ENCODE measurements at places on chromosomes 6 and 20. TPM values are rescaled to one million over a fixed set of nuclear protein-coding genes. Genes with fewer than 3 reads are reported as not detected.

GLP1R gene
- total RNA-seq: 0.73 TPM

FHL5 gene
- 45.2 TPM for total RNA-seq

KCNS1 gene
- total RNA-seq: not detected

GRCh38 chr6:111985202-111985731 is 68.6 kb upstream of the CCN6 start:
- DNase-seq: peak; percentile 81

DNA sequence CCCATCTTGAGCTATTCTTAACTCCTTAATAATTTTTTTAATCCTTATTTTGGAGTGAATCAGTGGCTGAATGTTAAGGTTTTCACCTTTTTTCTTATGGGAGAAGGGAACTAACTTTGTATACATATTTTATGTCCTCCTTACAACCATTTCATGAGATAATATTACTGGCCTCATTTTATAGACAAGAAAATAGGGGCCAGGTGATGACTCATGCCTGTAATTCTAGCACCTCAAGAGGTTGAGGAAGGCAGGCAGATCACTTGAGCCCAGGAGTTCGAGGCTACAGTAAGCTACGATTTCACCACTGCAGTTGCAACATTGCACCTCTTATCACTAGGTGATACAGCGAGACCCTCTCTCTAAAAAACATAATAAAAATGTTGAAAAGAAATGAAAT is 128.7 kb downstream of the TMEM242 start:
- DNase-seq: no peak

DNA sequence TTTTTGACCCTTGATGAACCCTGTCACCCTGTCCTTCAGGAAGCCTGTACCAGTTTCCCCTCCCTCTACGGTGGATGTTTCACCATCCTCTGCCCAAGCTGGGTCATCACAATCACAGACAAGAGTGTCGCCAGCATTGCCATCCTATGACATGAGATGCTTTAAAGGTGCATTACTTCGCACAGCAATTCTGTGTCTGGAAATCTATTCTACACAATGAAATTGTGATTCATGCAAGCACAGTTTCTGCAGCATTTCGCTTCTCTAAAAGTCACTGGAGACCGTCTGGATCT is 2.5 kb upstream of the ULBP2 start:
- DNase-seq: no peak

- no peak for DNase-seq
Observed at GRCh38 chr20:6855104-6855503, 87.6 kb downstream of the BMP2 start.

GRCh38 chr6:161941565-161941964 is 667.7 kb upstream of the AGPAT4 start:
- no peak for DNase-seq

GRCh38 chr6:33192671-33193602 is 670 bp upstream of the COL11A2 start:
- DNase-seq: no peak

DNA sequence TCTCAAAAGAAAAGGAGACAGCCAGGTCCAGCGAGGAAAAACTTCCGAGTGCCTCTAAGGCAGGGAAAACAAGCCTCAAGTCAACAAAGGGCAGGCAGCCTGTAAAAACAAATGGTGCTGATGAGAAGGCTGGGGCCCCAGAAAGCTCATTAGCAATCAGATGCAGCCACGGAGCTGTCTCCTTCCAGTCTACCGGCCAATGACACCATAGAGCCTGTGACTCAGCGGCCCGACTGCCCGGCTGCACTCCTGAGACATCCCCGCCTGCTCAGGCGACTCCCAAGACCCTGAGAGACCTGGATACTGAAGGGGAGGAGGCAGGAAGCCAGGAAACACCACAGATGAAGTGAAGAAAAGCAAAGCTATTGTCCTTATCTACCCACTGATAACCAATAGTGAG is 120.1 kb upstream of the HDDC2 start:
- DNase-seq: no peak

- DNase-seq: peak; percentile 74
Observed at GRCh38 chr20:31698803-31699718, 23.6 kb downstream of the BCL2L1 start.

DNA sequence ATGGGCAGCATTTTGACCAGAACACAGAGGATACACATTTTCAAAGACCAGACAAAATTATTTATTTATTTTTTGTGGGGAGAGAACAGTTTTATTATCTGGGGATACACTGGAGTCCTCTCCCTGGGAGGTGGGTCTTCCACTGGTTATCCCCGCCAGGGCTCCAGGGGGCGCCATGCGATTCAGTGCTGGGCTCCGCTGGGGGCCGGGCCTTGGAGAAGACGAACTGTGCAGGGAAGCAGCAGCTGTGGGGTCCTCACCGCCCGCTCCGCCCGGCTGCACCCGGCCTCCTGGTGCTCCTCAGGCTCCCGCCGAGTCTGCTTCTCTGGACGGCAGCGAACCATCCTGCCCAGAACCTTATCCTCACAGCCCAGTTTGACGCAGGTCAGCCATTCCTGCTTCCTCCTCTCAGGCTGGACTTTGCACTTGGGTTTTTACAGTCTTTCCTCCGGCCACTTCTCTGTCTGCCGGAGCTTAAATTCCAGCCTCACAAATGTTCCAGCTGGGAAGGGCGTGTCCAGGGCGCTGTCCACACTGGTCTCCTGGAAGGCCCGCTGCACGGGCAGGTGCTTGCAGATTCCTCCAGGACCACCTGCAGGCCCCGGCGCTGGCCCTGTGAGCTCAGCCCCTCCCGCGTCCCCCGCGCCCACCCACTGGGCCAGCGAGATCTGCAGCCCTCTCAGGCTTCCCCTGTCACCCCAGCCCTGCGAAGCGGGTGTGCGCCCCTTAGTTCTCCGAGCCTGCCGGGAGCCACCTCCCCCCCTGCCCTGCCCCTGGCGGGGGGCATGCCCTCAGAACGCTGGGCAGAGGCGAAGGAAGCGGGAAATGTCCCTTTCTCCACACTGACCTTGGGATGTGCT is 1830.0 kb upstream of the DEFB115 start:
- DNase-seq: no peak

GRCh38 chr20:50368813-50369224 is 141.4 kb upstream of the PTPN1 start:
- no peak for DNase-seq

- no peak for DNase-seq
Observed at GRCh38 chr20:58143531-58143930, 84.9 kb downstream of the ANKRD60 start.

- no peak for DNase-seq
Observed at GRCh38 chr20:54107600-54108325, 37.4 kb upstream of the BCAS1 start.

ATRN gene
- 32.3 TPM for total RNA-seq

- DNase-seq: no peak
Observed at GRCh38 chr6:152609125-152609670, 28.0 kb downstream of the SYNE1 start.

DNA sequence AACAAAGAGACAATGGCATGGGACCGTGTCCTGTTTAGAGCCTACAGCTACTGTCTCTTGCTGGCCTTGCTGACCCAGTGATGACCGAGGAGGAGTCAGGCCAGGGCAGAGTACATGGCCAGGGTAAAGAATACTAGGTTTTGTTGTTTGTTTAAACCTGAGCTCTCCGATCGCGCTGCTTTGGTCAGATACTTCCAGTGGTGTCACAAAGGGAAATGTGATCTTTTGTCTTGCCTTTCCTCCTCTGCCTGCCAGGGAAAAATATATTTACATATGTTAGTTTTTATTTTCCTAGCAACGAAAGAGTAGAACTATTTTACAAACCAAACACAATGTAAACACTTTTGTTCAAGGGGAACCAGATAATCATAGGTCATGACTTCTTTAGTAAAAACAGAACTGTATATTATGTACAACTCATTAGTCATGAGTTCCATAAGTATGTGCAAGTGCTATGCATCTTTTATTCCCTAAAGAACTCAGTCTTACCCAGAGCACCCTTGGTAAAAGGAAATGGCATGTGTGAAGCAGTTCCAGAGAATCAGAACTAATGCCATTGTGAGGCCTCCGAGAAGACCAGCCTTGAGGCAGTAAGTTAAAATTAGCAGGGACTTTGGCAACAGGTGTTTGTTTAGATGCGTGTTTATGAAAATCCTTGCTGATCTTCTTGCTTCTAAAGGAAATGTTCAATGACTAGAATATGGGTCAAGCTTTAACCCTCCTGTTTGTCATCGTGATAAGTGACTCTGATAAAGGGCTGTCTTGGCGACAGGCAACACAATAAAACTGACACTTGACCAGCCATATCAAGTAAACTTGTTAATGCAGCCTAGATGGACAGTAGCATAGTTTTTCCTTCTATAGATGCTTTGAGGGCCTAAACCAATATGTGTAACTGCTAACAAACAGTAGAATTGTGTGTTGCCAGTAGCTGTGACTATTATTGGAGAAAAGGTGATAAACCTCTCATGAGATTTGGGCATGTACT is 204.6 kb downstream of the NKAIN2 start:
- DNase-seq: no peak

GSTA2 gene
- not detected for total RNA-seq

- DNase-seq: no peak
Observed at GRCh38 chr6:150179030-150179429, 36.2 kb downstream of the PPP1R14C start.

PTGIS gene
- total RNA-seq: 41.7 TPM

DNA sequence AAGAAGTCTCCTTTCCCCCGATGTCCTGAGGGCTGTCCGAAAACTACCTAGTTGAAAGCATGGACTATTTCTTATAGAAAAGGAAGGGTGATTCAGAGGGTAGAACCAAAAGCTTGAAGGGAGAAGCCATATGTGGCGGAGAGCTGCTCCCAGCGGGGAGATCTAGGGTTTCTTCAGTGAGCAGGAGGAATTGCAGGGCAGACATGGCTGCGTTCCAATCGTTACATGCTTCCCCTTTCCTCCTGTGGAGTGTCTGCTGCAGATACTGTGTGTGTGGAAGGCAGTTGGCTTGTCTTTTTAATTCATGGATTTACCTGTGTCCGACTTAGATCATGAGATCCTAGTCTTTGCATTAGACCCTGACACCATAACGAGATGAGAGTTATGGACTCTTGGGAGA is 799.5 kb downstream of the QKI start:
- DNase-seq: no peak

- DNase-seq: no peak
Observed at GRCh38 chr20:56540415-56540814, 7.4 kb downstream of the FAM209B start.

GRCh38 chr6:170142559-170142958 is 148.3 kb downstream of the DLL1 start:
- peak; percentile 31 for DNase-seq

DNA sequence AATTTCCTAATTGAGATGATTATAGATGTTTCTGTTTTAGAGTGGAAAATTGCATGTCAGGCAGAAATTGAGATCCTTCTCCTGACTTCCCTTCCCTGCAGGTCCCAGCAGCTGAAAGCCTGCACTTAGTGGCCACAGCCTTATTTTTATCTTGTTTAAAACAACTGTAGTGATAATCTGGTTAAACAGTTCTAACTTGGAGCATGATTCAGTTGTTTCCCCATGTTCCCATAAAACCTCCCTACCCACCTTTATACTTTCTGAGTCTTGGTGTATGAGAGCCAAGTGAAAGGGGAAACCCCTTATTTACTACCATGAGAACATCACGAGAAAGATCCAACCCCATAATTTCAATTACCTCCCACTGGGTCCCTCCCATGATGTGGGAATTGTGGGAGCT is 195.2 kb downstream of the SLC16A10 start:
- DNase-seq: no peak

- no peak for DNase-seq
Observed at GRCh38 chr20:9581509-9581908, 67.1 kb downstream of the LAMP5 start.

- DNase-seq: no peak
Observed at GRCh38 chr6:30793521-30794194, 49.3 kb upstream of the IER3 start.

CCN2 gene
- 95.0 TPM for total RNA-seq
